ENCODE measurements at places on chromosomes 12 and 14.

GRCh38 chr12:110690127-110690430 lies 1.2 kb upstream of the HVCN1 start:
- DNase-seq: no peak

- no peak for DNase-seq
These were observed 33.3 kb upstream of the INF2 start for GRCh38 chr14:104656014-104656714.

DNA sequence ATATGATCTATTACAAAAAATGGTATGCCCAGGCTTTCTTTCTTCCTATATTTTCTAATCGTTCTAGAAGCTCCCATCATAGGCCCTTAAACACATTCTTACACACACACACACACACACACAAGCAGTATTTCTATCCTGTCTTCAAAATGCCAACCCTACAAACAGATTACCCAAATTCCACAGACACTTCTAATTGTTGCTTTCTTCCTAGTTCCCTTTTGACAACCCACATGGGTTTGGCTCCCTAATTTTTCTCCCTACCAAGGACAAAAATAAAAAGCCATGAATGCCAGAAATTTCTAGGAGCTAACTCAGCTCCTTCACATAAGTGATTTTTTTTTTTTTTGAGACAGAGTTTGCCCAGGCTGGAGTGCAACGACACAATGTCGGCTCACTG lies 60.3 kb upstream of the NTF3 start:
- no peak for DNase-seq

GRCh38 chr12:40405419-40405818 lies 180.6 kb downstream of the LRRK2 start:
- DNase-seq: no peak

DNA sequence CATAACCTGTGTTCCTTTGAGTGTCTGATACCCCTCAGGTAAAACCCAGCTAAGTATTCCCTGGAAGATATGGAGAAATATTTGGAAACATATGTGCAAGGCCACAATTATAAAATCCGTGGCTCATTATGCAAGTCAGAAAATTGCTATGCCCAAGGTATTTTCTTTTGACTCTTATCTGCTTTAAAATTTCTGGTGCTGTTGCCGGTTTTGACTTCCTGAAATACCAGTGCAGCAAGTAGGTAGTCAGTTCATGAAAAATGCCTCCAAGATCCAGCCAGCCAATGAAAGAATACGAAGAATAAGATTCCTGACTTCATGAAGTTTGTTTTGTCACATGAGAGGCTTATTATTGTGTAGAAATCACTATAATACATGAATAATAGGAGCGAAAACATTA lies 20.2 kb upstream of the FUT8 start:
- no peak for DNase-seq
